ENCODE measurements at places on chromosomes 2 and 18.

DNA sequence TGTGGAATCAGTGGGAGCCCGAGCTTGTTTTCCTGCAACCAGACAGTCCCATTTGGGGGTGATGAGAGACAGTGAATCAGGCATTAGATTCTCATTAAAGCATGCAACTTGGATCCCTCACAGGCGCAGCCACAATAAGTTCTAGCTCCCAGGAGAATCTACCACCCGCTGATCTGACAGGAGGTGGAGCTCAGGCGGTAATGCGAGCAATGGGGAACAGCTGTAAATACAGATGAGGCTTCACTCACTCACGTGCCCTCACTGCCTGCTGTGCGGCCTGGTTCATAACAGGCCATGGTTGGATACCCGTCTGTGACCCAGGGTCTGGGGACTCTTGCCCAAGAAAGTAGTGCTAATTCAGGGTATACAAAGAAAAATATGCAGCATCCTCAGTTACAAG, 144.8 kb upstream of the RGPD4 start:
- DNase-seq, result no peak

DNA sequence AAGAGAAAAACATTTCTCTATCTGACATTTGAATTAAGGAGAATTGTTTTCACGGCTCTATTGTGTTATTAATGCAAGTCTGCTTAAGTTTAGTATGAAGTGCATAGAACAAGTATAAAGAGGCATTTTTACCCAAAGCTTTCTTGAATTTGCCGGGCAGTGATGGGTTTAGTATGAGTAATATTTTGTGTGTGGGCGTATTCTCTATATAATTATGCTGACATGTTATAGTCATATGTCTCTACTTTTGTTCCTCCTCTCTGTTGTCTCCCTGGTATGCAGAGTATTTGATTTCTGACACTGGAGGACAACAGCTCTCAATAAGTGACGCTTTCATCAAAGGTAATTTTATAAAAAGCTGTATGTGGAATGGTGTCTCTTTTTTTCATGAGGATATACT, 45.9 kb downstream of the PIKFYVE start:
- DNase-seq, result no peak

GRCh38 chr18:24000613-24001490, 13.7 kb upstream of the TTC39C start:
- DNase-seq, result no peak

DNA sequence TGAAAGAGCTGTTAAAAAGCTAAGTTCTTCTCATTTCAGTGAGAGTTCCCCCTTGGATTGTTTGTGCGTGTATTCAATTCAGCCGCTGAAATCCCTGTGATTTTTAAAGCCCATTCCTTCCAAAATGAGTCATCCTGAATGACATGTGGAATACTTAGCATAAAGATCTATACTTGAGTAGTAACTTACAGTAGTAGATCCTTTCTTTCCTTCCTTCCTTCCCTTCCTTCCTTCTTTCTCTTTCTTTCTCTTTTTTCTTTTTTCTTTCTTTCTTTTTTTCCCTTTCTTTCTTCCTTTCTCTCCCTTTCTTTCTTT, 18.2 kb upstream of the SOX11 start:
- DNase-seq, result no peak

DNA sequence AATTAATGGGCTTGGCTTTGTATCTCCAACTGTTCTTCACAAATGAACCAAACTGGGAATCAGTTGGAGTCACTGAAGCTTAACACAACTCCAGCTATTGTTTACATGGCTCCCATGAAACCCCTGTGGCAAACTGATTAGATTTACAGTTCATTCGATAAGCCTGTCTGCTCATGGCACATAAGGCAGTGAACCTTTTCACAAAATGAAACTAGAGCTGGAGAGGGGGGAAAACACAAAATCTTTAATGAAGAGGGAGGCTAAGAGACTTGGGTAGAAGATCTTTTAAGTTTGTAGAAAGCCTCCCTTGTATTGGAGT, 11.6 kb upstream of the ITGA6 start:
- no peak for DNase-seq

DNA sequence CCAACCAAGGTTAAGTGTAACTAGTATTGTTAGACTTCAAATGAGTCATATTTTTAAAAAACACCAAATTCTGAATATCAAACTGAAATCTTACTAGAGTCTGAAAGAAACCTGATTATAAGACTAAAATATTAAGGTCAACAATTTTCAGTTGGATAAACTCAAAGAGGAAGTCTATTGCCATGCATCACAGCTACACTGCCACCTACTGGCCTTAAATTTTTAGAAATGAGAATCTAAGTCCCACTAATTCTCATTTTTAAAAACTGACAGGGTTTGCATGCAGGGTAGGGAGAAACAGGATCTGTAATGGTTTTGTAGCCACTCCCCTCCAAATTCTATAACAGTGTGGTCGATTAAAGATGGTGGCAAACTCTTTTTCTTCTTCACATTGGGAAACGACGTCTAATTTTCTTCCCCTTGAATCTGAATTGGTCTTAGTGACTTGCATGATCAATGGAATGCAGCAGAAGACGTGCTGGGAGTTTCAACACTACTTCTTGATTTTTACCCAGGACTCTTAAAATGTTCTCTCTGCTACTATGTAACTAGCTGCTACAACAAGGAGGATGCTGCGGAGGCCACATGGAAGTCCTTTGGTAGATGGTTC, 176.1 kb upstream of the SESTD1 start:
- DNase-seq, result peak; percentile 47

GRCh38 chr2:71174207-71174606, 43.8 kb downstream of the MPHOSPH10 start:
- no peak for DNase-seq

GRCh38 chr2:100142393-100142792, at the start of gene AFF3:
Gene AFF3 (minus strand): TSS chr2:100142590. CDS start chr2:100104454, 38,136 bp downstream.
- DNase-seq, result no peak

GRCh38 chr2:172970660-172971059, 105.0 kb upstream of the MAP3K20 start:
- DNase-seq, result no peak

GRCh38 chr2:115115135-115115534, 672.7 kb downstream of the DPP10 start:
- DNase-seq, result no peak

DNA sequence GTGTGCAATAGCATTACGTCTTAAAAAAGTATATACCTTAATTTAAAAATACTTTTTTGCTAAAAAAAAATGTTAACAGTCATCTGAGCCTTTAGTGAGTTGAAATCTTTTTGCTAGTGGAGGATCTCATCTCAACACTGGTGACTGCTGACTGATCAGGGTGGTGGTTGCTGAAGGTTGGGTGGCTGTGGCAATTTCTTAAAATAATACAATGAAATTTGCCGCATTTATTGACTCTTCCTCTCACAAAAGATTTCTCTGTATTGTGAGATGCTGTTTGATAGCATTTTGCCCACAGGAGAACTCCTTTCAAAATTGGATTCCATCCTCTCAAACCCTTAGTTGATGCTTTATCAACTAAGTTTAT, 46.1 kb upstream of the ANXA4 start:
- DNase-seq, result no peak

GRCh38 chr18:11884396-11885030, 23.6 kb downstream of the MPPE1 start:
- no peak for DNase-seq

DNA sequence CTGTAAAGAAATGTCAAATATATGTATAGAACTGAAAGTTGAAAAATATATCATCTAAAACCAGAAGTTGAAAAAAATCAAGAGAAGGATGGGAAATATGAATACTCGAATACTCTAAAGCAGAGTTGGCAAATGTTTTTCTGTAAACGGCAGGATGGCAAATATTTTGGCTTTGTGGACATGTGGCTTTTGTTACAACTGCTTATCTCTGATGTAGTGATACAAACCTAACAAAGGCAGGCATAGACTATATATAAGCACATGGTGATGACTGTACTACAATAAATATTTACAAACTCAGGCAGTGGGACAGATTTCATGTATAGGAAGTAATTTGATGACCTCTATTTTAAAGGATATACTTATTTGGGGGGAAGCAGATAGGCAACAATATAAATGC, 224.6 kb upstream of the LRRTM4 start:
- no peak for DNase-seq

- no peak for DNase-seq
Observed at GRCh38 chr2:575030-575726, 102.0 kb downstream of the TMEM18 start.

Data from globus pallidus (tissue), 1 donor.